ENCODE measurements at places on chromosomes 2 and 18. TPM values are rescaled to one million over a fixed set of nuclear protein-coding genes. Genes with fewer than 3 reads are reported as not detected.

- DNase-seq, result peak; percentile 50
These were observed 300.4 kb downstream of the ZNF407 start for GRCh38 chr18:74897971-74898657.

GRCh38 chr2:191582355-191582754 lies 95.6 kb upstream of the NABP1 start:
- DNase-seq, result peak; percentile 26

DNA sequence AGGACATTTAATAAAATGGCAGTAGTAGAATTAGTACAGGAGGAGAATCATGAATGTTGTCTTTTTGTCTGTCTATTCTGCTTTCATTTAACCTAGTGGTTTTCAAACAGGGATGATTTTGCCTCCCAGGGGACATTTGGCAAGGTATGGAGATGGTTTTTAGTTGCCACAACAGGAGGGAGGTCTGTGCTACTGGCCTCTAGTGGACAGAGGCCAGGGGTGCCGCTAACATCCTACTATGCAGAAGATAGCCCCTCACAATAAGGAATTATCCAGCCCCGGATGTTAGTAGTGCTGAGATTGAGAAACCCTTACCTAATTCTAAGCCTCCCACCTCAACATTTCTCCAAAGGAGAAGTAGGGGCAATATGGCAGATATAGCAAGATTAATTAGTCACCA lies 18.3 kb downstream of the FASTKD2 start:
- peak; percentile 23 for DNase-seq

DNA sequence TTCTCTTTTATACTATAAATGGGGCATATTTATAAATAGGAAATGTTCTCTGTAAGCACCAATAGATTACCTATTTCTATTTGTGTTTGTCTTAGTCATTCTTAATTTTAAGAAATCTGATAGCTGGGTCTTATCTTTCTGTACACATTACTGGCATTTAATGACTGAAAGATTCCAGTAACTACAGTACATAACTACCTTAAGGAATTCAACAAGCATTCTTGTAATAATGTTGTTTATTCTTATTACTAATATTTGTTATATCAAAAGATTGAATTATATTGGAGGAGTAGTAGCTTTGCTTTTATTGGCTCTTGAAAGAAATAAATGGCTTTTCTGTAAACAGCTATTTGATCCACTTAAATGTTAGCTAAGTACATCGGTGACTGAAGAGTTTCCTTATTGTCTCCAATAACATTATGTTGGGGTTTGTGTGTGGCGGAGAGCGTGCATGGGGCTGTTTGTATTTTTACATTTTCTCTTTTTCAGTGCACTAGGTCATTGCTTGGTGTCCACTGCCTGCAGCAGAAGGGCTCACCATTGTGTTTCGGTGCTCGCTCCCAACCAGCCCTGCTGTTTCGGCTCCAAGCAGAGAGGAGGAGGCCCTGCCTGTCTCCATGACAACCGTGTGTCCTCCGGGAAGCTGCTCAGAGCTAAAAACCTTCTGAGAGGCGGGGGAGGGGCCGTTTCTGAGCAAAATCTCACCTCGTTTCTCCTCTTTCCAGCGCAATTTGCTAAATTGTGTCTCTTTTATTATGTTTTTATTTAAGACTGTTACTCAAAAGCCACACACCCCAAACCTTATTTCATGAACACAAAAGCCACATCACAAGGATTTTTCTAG lies 112.5 kb upstream of the SLC38A11 start:
- DNase-seq, result no peak

TCF7L1 gene
- total RNA-seq, result 8.5 TPM
